ENCODE measurements at places on chromosomes 6 and 20.
A peak's percentile ranks its signal among the peaks of the same experiment; 100 is the strongest.

GRCh38 chr6:137237413-137238170 is 18.4 kb upstream of the IFNGR1 start:
- DNase-seq = no peak

DNA sequence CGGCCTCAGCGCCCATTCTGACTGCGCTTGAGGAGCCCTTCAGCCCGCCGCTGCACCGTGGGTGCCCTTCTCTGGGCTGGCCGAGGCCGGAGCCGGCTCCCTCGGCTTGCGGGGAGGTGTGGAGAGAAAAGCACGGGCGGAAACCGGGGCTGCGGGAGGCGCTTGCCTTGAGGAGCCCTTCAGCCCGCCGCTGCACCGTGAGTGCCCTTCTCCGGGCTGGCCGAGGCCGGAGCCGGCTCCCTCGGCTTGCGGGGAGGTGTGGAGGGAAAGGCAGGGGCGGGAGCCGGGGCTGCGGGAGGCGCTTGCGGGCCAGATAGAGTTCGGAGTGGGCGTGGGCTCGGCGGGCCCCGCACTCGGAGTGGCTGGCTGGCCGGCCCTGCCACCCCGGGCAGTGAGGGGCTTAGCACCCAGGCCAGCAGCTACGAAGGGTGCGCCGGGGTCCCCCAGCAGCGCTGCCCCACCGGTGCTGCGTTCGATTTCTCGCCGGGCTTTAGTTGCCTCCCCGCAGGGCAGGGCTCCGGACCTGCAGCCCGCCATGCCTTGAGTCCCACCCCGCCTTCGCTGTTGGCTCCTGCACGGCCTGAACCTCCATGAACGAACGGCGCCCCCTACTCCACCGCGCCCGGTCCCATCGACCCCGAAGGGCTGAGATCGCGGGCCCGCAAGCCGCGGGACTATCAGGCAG is 45.7 kb upstream of the MCUR1 start:
- DNase-seq = no peak

DNA sequence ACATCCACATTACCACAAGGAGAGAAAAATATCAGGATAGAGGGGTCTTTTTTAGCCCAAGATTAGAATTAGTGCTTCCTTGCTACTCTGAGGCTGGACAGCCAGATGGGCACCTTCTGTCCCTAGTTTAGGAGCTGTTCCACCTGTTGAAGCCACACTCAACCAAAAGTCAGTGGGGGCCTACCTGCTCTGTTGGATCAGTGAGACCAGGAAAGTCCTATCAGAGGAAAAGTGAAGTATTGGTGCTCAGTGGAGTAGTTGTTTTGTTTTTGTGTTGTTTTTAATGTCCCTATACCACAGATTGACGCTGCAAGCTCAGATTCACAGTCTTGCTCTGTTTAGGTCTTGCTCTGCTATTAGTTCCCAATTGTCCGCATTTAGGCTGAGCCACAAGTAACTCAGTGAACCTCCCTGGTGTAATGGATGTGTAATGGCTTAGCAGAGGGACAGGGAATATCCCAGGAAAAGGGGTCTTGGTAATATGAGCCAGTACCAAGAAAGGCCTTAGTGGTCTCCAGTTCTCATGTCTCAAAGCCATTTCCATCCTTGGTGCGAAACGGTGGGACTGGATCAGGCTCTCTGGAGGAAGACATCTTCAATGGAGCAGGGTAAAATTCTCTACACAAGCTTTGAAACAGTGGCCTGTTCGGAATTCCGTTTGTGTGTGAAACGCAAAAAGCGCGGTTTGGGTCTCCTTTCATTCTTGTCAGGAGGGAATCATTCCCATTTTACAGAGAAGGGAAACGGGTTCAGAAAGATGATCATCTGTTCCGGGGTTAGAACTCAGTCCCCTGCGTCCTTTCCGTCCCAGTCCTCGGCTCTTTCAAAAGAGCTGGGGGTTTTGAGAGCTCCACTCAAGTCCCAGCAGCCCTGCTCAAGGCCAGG is 631 bp upstream of the PABPC1L start:
- DNase-seq = no peak

DNA sequence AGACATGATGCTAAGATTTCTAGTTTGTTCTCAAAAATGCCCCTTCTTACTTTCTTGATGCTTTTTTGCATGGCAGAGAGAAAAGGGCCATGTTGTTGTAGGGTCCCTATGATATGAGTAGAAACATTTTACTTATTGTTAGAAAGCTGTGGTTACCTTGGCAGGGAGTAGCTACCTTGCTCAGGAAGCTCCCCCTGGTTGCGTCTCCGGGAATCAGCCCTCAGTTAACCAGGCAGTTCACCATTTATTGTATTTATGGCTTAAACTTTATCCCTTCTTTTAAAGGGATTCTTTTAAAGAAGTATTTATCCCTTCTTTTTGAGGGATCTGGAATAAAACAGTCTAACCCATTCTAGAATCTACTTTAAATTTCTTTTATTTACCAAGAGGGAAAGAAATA is 113.9 kb upstream of the PROKR2 start:
- DNase-seq = no peak

- no peak for DNase-seq
Measured at GRCh38 chr6:26232306-26232939, 132.6 kb upstream of the BTN3A2 start.

GRCh38 chr20:40991181-40991889 is 37.3 kb upstream of the TOP1 start:
- DNase-seq = peak; percentile 87

- DNase-seq = no peak
Measured at GRCh38 chr6:45845567-45845966, 170.1 kb downstream of the CLIC5 start.

GRCh38 chr6:139473731-139474130 is 99.3 kb upstream of the CITED2 start:
- no peak for DNase-seq

DNA sequence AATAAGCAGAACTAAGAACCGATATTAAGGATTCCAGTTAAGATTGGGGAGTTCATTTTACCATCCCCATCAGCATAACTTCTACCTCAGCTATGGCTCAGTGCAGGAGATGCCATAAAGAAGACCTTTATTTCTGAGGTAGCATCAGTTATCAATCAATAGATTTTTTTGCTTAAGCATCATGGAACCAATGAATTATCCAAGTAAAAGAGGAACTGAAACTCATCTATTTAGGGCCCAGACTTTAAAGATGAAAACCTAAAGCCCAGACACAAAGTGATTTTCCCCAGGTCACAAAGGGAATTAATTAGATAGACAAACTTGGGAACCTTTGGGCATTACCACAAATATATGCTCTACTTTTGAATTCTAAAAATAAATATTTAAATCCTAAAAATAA is 59.2 kb upstream of the TINAG start:
- DNase-seq = no peak

- DNase-seq = no peak
Measured at GRCh38 chr20:60822699-60823607, 429.1 kb upstream of the CDH4 start.

DNA sequence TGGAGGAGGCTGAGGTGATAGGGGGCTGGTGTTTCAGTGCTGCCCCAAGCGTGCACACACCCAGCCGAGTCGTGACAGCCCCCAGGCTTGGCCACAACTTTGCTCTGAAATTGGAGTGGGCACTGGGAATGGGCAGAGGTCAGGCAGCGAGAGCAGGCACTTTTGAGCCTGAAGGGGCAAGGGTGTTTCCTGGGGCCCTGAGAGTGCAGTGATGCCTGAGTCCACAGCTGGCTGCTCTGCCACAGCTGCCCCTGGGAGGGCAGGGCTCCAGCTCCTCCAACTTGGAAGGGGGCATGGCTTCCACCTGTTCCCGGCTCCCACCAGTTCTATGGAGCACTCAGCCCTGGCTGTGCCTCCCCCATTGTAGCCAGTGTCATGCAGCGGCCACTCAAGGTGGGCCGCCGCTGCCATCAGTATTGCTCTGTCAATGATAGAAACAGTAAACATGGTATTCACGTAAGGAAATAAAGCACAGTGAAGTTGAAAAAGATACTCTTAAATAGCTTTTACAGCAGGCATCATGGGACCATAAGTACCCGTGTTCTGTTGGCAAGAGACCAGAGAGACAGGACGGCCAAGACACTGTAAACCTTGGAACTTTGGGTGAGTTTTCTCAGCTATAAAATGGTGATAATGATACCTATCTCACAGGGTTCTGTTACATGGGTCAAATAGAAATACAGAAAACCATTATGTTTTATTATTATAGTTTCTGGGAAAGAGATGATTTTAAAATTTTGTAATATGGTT is 108.9 kb downstream of the THEMIS start:
- DNase-seq = no peak

DNA sequence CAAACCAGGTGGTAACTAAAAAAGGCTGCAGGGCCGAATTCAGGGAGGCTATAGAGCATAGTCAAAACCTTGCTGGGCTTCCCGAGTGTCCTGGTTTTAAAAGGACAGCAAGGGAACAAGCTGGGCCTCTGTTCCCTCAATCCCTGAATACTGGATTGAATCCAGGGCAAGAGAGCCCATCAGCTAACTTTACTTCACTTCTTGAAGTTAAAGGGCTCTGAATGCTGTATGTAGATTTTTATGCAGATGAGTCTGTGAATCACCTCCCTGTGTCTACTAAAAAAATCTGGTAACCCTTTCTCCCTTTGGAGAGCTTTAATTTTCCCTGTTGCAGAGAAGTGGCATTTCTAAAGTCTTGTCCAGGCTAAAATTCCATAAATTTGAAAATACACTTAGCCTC is 29.5 kb downstream of the LYRM4 start:
- DNase-seq = no peak

- no peak for DNase-seq
Measured at GRCh38 chr20:33636776-33637175, 25.4 kb upstream of the C20orf144 start.

DNA sequence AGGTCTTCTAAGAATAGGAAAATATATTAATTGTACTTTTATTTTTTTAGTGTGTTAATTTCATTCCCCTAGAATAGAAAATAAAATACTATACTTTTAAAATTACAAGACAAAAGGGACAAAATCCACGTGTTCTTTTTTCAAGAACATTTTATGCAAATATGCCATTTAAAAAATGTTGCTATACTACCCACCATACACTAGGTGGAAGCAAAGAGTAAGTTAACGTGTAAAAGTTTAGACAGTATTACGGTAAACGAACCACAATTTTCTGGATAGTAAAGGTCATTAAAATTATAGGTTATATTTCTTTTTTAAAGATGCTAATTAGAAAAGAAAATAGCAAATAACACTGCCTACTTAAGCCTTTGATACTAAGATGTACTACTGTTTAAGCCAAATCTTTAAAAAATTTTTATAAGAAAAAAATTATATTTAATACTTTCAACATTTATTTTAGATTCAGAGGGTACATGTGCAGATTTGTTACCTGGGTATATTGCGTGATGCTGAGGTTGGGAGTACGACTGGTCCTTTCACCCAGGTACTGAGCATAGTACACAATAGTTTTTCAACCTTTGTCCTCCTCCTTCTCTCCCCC is 287.6 kb downstream of the PHF3 start:
- DNase-seq = peak; percentile 56

DNA sequence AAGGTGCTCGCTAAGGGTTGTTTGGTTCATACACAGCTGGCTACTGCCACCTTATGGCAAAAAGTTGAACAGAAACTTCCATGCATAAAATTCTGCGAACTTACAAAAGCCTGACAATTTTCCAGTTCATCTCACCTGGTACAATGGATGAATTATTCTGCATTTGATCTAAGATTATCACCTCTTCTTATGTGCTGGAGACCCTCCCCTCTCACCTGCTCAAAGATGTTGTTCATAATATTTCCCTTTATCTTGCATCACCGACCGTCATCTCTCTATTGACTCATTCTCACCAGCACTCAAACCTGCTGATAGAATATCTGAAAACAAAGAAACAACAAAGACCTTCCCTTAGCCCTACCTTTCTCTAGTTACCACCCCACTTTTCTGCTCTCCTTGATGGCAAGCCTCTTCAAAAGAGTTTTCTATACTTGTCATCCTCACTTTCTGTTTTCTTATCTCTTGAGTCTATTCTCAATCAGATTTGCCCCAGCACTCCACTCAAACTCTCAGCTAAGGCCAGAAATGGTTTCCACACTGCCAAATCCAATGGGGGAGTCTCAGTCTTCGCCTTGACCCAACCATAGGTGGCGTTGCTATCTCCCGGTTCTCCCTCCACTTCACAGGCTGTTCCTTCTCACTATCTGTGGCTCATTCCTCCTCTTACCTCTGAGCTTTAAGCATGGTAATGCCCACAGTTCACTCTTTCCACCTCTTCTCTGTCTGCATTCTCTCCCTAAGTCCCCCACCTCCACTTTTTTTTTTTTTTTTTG is 25.8 kb downstream of the SNRNP48 start:
- DNase-seq = peak; percentile 60

DNA sequence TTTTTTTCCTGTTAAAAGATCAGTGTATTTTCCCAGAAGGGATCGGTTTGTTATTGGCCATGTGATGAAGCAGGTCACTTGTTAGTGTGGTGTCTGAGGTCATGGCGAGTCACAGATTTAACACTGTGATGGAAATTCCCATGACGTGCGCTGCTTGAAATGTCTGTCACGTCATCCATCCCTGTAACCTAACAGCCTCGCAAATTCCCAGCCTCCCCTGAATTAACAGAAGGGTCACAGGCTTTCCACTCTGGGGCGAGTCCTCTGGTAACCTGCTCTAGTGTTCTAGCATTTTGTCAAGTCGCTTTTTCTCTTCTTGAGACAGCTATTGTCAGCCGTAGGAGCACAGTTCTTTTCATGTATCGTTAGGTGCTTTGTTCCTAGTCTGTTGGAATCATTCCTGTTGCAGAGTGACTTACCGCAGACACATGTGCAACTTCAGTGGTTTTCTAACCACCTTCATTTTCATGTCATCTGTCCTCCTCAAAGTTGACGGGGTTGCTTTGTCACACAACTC is 137.2 kb downstream of the MAP3K4 start:
- no peak for DNase-seq

GRCh38 chr20:37921341-37921929 is 18.5 kb downstream of the VSTM2L start:
- DNase-seq = peak; percentile 79

GRCh38 chr6:102986086-102986485 is 1592.6 kb downstream of the GRIK2 start:
- DNase-seq = no peak

DNA sequence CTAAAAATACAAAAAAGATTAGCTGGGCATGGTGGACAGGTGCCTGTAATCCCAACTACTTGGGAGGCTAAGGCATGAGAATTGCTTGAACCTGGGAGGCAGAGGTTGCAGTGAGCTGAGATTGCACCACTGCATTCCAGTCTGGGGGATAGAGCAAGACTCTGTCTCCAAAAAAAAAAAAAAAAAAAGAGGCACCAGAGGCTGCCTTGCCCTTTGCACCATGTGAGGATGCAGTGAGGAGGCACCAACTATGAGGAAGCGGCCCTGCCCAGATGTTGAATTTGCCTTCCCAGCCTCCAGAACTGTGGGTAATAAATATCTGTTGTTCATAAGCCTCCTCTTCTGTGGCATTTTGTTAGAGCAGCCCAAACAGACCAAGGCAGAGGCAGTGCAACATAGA is 54.4 kb downstream of the ALDH5A1 start:
- no peak for DNase-seq

DNA sequence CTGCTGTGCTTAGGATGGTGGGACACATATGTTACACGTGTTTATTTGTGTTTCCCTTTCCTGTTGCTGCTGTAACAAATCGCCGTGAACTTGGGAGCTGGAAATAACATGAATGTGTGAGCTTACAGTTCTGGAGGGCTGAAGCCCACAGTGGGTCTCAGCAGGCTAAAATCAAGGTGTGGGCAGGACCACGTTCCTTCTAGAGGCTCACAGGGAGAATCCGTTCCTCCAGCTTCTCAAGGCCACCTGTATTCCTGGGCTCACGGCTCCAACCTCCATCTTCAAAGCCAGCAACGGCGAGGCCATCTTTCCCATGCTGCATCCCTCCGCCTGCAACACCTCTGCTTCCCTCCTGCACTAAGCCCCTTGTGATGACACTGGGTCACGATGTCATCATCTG is 27.4 kb upstream of the PTGIS start:
- DNase-seq = no peak

Measured in GM13976 (cell line).